ENCODE measurements at places on chromosomes 16 and 17.

DNA sequence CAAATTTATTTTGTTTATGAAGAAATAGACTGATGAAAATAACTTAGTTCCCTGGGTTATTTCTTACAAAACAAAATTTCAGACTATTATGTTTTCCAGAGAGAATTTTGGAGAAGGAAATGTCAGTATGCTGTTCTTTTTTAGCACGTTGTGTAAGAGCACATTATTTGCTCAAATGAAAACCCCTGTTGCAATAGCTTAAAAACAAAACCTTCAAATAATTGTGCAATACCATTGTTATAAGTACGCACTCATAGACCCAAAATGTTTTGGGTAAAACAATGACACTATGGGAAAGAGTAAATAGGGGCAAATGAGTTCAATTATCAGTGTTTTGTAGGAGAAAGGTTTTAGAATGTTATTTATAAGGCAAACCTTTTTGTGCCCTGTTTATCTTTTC, 18.2 kb downstream of the VMP1 start:
- no peak for DNase-seq

DNA sequence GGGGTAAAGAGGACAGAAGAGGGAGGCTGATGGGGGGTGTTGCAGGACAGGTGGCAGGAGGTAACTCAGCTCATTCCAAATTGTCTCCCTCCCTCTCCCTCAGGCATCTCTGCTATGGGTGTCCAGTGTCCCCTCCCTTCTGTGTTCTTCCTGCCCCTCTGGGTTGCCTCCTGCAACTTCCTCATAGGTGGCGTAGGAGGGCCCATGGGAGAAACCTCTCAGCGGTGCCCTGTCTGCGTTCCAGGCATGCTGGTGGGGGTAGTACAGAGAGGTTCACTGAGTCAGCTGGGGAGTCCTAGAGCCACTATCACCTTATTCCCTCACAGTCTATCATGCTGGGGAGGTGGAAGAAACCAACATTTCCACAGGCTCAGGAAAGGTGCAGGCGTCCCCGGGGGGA, 14.7 kb upstream of the ODF4 start:
- no peak for DNase-seq

- no peak for DNase-seq
Measured at GRCh38 chr16:4376126-4376892, 4.7 kb downstream of the VASN start.

DNA sequence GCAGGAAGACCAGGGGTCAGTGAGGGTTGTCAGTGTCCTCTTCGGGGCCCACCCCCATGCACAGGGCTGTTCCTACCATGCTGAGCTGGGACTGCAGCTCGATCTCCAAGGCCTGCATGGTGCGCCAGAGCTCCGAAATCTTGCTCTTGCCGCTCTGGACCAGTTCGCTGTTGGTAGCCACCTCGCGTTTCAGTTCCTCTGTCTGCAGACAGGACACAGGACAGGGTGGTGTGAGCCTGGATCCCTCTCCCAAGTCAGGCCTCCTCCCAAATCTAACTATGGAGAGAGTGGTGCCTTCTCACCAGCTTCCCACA, 90.9 kb downstream of the GOSR1 start:
- DNase-seq = no peak

DNA sequence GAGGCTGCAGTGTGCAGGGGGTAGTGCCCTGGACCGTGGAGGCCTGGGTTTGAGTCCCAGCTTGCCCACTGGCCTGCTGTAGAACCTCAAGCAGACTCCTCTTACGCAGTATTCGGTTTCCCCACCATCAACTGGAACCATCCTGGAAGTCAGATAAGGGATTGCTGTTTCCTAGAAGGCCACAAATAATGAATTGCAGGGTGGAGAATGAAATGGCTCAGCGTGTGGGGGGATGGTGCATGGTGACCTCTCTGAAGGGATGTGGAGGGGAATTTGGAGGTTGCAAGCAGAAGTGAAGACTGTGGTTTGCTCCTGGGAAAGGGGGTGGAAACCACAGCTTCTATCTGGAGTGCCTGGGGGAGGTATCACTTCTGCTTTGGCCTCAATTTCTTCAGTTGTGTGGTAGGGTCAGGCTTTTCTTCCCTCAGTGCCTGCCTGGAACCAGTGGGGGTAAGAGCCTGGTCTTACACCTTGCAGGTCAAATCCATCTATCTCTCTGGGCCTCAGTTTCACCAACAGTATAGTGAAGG, 1.7 kb downstream of the ADGRG5 start:
- DNase-seq = peak; percentile 21

GRCh38 chr17:73232587-73233373, 28.9 kb downstream of the CPSF4L start:
- DNase-seq = peak; percentile 85
